ENCODE measurements at places on chromosomes 4 and X.

- no peaks in the 10 kb centered on the region for H3K36me3 ChIP-seq
- H3K27ac ChIP-seq, result no peak overlapping the region
- H3K27me3 ChIP-seq, result no peaks in the 10 kb centered on the region
- no peak overlapping the region for H3K4me3 ChIP-seq
Measured at GRCh38 chr4:149825336-149825735, 9.7 kb upstream of the IQCM start.

DNA sequence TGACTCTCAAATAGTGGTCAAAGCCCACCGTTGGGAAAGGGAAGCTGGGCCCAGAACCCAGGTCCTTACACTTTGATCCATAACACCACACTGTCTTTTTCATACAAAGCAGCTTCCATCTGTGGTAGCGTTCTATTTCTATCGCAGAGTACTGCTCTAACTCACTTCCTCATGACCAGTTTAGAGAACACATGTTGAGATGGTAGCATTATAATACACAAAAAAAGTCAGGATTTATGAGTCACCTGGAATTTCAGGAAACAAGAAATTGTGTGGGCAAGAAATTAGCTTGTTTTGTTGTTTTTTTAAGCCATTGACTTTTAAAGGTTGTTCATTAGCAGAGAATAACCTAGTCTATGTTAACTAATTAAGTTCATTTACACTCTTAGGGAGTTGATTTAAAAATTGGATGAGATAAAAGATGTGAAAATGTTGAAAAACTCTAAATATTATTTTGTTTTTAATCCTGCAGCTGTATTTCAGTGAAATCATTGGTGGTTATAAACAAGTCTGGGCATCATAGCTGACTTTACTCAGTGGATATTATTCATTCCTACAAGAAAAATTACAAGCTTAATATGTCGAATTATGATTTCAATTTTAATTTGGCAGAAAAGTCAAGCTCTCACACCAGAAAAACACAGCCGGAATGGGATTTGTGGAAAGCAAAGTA, 1011.1 kb upstream of the HS3ST1 start:
- H3K4me1 ChIP-seq, result no peaks in the 10 kb centered on the region
- H3K27me3 ChIP-seq, result no peaks in the 10 kb centered on the region
- H3K36me3 ChIP-seq, result no peaks in the 10 kb centered on the region

- peak; percentile 3 for DNase-seq
- no peaks in the 10 kb centered on the region for H3K36me3 ChIP-seq
- no peaks in the 10 kb centered on the region for H3K27me3 ChIP-seq
- H3K27ac ChIP-seq, result no peak overlapping the region
- H3K4me1 ChIP-seq, result no peaks in the 10 kb centered on the region
- no peak overlapping the region for H3K4me3 ChIP-seq
Measured at GRCh38 chrX:77070202-77070918, 376.8 kb upstream of the FGF16 start.

DNA sequence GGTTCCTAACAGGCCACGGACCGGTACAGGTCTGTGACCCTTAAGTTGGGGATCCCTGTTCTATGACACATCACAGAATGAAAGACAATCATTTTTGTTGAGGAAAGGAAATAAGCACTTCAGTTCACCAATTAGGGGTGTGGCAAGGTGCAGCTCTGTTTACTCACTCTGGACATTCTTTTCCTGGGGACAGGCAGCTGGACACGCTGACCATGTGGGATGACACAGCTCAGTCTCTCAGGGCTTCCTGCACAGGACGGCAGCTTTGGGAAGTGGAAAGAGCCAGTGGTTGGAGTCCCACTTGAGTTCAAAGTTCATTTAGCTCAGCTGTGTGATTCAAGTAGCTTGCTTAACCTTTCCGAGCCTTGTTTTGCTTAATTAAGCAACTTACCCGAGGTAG, 55.7 kb downstream of the NDNF start:
- H3K27me3 ChIP-seq, result no peaks in the 10 kb centered on the region
- H3K4me1 ChIP-seq, result no peaks in the 10 kb centered on the region
- H3K4me3 ChIP-seq, result no peak overlapping the region
- no peaks in the 10 kb centered on the region for H3K36me3 ChIP-seq

DNA sequence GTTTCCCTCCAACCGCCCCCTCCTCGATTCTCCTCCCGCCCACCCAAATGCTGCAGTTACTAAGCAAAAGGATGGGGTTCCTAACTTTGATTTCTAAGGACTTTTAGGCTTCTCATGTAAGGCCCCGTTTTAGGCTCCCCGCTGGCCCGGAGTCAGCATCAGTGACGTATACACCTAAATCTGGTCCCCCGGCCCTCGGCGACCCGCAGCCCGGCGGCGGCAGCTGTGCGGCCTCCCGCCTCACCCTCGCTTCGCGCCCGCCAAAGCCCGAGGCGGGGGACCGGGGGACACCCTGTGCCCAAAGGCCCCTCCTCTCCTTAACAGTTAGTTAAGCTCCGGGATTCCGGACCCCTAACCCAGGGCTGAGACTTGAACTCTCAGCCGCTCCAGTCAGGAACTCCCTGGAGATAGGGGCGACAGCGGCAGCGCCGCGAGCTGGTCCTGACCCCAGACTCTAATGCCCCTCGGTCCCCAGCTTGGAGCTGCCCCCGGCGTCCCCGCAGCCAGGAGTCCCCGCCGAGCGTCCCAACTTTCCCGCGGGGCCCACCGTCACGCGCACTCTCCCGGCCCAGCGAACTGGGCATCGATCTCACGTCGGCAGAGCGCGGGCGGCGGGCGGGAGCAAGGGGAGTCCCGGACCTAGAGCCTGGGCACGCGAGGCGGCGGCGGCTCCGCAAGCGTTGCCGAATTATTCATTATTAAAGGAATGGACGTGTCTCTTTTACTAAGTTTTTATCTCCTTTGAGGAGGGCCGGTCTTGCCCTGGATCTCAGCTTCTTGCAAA, 1.5 kb upstream of the NR3C2 start:
- no peaks in the 10 kb centered on the region for H3K36me3 ChIP-seq
- H3K27ac ChIP-seq, result peak overlapping the region; percentile 12
- DNase-seq, result no peak
- H3K4me3 ChIP-seq, result peak overlapping the region; percentile 91
- peaks cover 12% of the 10 kb centered on the region for H3K4me1 ChIP-seq
- H3K27me3 ChIP-seq, result peaks cover 13% of the 10 kb centered on the region

GRCh38 chr4:124061413-124061812, 651.1 kb downstream of the ANKRD50 start:
- no peak for DNase-seq
- H3K27me3 ChIP-seq, result no peaks in the 10 kb centered on the region
- H3K4me3 ChIP-seq, result no peak overlapping the region
- no peaks in the 10 kb centered on the region for H3K36me3 ChIP-seq
- no peaks in the 10 kb centered on the region for H3K4me1 ChIP-seq

GRCh38 chr4:138672393-138672976, 343.1 kb upstream of the NOCT start:
- no peaks in the 10 kb centered on the region for H3K4me1 ChIP-seq
- H3K27me3 ChIP-seq, result no peaks in the 10 kb centered on the region
- no peak overlapping the region for H3K27ac ChIP-seq
- no peaks in the 10 kb centered on the region for H3K36me3 ChIP-seq

DNA sequence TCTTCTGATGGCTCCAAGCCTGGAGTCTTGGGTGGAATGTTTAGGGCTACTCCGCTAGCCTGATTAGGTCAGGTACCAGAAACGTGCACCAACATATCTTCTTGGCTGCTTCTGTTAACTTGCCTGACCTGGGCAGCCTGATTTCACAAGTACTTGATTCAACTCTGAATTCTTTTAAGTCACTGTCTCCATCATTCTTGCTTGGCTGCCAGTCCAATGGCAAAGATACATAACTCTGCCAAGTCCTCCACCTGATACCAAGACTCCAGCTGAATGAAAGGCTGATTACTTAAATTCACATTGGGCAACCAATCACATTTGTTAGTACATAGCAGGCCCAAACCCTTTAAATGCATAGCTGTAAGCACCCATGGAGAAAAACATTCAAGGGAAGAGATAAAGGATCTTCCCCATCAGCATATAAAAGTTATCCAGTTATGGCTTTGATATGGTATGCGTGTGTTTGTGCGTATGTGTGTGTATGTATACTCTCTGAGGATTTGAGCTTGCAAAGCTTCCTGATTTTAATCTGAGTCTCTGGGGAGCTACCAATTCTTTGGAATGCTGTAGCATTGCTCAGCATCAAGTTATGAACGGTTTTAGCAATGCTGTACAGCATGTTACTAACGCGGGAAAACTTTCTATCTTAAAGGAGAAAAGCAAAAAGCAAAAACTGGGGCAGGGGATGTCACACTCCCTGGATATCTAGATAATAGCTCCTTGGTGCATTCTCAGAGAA, 917.2 kb downstream of the DMD start:
- no peaks in the 10 kb centered on the region for H3K36me3 ChIP-seq
- no peak overlapping the region for H3K4me3 ChIP-seq
- no peak for DNase-seq
- H3K4me1 ChIP-seq, result no peaks in the 10 kb centered on the region
